NCI-H526 (cell line): ENCODE measurements at places on chromosomes 4 and X.

GRCh38 chr4:48570646-48571220, 80.7 kb downstream of the ZAR1 start:
- no peak for DNase-seq

GRCh38 chrX:79161655-79162054, 17.2 kb downstream of the GPR174 start:
- DNase-seq: no peak

DNA sequence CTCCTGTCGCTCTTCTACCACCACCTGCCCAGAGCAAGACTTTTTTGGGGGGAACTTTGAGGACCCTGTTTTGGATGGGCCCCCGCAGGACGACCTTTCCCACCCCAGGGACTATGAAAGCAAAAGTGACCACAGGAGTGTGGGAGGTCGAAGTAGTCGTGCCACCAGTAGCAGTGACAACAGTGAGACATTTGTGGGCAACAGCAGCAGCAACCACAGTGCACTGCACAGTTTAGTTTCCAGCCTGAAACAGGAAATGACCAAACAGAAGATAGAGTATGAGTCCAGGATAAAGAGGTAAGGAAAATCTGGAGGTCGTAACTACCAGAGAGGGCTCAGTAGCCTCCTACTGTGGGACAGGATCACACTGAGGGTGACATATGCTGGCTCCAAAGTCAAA, 364.5 kb downstream of the MAPK10 start:
- no peak for DNase-seq

GRCh38 chrX:7264399-7264798, 116.4 kb upstream of the PUDP start:
- no peak for DNase-seq

GRCh38 chr4:74578329-74578728, 133.4 kb downstream of the AREG start:
- DNase-seq: no peak

DNA sequence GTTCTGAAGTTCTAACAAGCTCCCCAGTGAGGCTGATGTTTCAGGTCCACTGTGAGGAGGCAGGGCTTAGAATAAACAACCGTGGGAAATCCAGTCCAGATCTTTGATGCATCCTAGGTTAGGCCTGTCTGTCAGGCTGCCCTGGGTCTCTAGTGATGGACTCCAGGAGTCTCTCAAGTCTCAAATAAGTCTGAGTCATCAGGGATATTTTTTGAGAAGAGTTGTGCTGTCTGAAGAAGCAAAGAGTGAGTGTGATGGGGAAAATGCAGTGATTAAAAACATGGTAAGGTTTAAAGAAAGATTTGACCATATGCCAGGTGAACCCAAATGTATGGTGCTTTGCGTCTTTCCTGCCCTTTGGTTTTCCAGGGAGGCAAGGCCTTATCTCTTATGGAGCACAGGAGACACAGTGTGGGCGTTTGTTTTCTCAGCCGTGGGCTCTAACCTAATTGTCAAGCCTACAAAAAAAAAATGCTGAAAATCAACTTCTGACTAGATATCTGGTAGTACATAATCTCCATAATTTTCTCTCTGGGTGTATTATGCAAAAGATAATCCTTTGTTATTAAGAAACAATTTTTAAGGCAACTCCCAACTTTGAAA, 100.7 kb downstream of the PTTG2 start:
- DNase-seq: no peak

DNA sequence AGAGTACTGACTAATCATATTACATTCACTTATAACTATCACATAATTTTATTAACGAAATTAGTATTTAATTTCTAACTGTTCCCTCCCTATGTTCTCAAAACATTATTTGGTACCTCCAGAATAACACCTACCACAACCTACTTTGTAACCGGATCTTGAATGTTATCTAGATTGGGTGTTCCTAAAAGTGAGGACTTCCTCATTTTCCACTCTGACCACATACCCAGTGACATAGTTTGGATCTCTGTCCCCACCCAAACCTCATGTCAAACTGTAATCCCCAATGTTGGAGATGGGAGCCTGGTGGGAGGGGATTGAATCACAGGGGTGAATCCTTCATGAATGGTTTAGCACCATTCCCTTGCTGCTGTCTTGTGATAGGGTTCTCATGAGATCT, 21.8 kb downstream of the NR3C2 start:
- no peak for DNase-seq

- DNase-seq: no peak
Measured at GRCh38 chr4:162163892-162164759, at the start of gene FSTL5. TSS of gene FSTL5 (minus strand) at chr4:162164000. CDS start at chr4:162111396, 52,604 bp downstream.

GRCh38 chr4:7326693-7327340, 107.9 kb downstream of the PSAPL1 start:
- no peak for DNase-seq
